ENCODE measurements at places on chromosomes 7 and 10.

- DNase-seq, result no peak
These were observed 11.0 kb downstream of the DLG5 start for GRCh38 chr10:77915319-77916105.

GRCh38 chr7:108492742-108493141, 33.2 kb downstream of the PNPLA8 start:
- no peak for DNase-seq

- peak; percentile 20 for DNase-seq
These were observed 19.4 kb downstream of the SPOCK2 start for GRCh38 chr10:72068901-72069446.

- DNase-seq, result no peak
These were observed 194.9 kb upstream of the MGMT start for GRCh38 chr10:129272176-129272575.

DNA sequence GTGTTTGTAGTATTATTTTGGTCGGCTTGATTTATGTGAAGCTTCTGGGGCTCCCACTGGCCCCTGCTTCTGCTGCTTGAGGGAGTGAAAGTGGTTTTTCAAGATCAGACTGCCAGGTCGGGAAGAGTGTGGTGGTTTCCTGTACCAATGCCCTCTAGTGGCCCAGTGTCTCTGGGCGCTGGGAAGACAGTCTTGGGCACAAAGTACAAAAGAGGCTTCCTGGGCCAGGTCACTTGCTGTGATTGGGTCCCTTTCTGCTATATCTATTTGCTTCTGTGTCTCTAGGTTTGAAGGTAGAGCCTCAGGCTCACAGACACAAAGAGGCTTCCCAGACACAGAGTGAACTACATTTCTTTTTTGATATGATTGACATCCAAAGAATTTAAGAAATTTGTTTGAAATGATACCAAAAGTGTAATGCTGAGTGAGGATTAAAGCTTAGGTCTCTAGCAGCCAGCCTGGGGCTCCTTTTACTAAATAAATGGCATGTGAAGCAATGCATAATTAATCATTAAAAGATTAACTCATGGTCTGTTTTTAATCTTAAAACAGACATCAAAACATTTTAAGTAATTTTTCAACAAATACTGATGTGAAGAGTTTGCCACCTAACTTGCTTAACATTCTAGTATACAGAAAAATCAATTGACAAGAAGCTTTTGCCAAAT, 36.3 kb downstream of the ABCB1 start:
- DNase-seq, result no peak

GRCh38 chr10:70679498-70679897, 7.2 kb downstream of the ADAMTS14 start:
- DNase-seq, result no peak

GRCh38 chr7:113207931-113208330, 89.6 kb upstream of the SMIM30 start:
- DNase-seq, result no peak

DNA sequence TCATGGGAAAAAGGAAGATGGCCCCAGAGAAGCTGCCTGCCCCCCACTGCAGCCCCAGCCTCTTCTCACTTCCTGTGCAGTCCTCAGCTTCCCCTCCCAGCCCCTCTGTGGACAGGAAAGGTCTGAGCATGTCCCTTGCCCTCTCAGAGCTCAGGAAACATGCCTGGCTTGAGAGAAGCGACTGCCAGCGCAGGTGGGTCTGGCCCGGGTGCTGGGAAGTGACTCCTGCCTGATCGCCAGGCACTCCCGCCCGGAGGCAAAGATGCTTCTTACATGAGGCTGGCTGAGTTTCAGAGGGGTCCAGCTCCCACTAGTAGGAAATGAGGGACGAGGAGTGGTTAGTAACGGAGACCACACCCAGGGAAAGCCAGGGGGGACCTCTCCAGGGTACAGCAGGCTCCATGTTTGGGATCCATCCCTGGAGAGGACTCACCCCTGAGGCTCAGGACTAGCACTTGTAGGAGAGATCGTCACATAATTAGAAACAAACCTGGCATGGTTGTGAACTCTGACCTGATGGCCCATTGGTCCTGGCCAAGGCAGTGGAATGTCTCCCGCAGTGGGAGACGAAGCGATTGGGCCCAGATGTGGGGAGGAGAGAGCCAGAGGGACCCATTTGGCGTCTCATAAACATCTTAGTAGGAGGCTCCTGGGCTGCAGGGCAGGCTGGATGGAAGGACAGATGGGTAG, 12.3 kb downstream of the ELN start:
- DNase-seq, result no peak

GRCh38 chr7:98836811-98837629, 32.8 kb downstream of the TMEM130 start:
- DNase-seq, result no peak

DNA sequence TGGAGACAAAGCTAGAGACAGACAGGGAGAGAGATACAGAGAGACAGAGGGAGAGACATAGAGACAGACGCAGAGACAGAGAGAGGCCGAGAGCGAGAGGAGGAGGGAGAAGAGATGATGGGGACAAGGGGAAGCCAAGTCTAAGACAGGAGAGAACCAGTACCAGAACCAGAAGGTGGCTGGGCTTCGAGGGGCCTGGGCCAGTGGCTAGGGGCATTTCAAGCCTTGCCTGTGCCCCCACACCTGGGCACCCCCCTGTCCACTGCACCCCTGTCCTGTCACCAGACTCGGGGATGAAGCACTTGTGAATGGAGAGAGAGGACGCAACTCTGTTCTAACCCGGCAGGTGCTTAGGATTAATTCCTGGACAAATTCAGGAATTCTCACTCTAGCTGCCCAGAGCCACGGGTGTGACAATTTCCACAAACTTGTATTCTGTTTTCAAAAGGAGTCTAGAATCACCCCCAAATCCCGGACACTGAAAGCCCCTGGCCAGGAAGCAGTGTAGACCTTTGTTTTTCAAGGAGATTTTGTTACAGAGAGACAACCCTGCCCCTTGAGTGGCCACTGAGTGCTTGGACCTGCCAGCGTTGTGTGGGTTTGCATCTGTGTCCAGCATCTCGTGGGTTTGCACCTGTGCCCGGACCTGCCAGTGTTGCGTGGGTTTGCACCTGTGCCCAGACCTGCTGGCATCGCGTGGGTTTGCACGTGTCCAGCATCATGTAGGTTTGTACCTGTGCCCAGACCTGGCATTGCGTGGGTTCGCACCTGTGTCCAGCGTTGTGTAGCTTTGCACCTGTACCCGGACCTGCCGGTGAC, 157.3 kb downstream of the WDR37 start:
- no peak for DNase-seq

GRCh38 chr10:44240584-44241205, 144.2 kb downstream of the CXCL12 start:
- no peak for DNase-seq

DNA sequence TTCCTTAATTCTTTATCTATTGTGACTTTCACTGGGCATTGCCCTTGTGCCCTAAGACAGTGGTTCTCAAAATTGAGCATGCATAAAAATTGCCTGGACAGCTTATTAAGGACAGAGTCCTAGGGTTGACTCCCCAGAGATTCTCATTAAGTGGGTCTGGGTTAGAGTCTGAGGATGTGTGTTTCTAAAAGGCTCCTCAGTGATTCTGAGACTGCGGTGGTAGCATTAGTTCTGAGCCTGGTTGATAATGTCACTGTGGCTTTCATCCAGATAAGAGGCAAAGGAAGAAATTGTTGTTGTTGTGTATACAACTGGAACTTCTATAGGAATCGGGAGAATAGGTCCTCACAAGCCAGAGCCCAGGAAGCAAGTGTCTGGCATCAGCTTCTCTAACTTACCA, 1.3 kb downstream of the IFIT2 start:
- no peak for DNase-seq

- DNase-seq, result no peak
These were observed 13.9 kb downstream of the LSMEM1 start for GRCh38 chr7:112494656-112495055.

GRCh38 chr7:157412491-157413180, 75.8 kb downstream of the DNAJB6 start:
- no peak for DNase-seq

DNA sequence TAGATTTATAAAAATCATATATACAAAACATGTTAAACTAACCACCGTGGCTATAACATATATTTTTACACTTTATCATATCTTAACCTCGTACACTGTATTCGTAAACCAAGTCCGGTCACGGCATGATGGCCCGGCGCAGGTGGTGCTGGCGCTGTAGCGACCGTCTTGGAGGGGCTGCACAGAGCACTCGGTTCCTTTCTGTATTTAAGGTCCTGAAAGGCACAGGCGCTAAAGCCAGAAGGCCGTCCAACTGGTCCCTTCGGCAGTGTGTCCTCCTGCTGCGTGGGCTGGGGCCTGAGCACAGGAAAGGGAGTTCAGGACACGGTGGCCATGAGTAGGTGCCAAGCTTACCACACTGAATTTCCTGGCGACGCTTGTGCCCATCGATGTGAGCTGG, 33.8 kb downstream of the AMZ1 start:
- no peak for DNase-seq

DNA sequence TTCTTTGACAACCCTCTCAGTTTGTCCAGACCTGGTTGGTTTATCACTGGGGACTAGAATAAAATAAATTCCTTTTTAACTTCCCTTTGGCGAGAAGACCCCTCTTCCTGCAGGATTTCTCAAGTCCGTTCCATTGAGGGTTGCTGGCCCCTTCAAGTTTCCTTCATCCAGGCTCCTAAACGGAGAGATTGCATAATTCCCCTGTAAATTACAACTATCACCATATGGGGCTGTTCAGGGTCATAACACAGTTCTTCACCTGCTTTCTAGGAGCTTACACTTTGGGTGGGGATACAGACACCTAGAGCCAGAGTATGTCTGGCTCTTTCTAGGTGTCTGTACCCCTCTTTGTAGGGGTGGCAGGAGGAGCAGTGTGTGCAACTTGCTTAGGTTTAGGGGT, 3.3 kb upstream of the COPS6 start:
- DNase-seq, result no peak

- no peak for DNase-seq
These were observed 1382.0 kb upstream of the CELF2 start for GRCh38 chr10:9635691-9636090.

- no peak for DNase-seq
These were observed 63.7 kb upstream of the APBB1IP start for GRCh38 chr10:26374426-26374825.

GRCh38 chr7:71320916-71321315, 189.0 kb downstream of the GALNT17 start:
- no peak for DNase-seq

DNA sequence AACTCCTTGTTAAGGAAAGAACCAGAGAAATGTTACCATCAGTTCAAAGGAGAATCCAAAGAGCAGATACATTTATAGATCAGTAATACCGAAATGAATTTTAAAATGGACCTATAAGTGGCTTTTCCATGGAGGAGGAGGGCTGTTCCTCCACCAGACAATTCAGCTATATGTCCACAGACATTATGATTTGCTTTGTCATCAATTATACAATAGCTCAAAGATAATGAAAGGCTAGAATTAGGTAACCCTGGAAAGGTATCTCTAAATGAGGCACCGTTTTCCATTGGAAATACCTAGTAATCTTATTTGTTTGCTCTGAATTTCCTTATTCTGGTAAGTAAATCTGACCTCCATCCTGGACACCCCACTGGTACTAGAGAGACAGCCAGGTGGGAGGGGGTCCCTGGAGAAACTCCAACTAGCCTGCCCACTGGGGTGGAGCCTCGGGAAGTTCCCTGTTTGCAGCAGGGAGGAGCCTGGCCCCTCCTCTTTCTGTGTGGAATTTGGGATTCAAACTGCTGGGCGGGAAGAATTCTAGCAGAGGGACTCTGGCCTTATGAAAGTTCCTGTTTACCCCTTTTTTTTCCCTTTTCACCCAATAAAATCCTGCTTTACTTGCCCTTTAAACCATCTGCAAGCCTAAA, 218.0 kb downstream of the PHF14 start:
- no peak for DNase-seq

DNA sequence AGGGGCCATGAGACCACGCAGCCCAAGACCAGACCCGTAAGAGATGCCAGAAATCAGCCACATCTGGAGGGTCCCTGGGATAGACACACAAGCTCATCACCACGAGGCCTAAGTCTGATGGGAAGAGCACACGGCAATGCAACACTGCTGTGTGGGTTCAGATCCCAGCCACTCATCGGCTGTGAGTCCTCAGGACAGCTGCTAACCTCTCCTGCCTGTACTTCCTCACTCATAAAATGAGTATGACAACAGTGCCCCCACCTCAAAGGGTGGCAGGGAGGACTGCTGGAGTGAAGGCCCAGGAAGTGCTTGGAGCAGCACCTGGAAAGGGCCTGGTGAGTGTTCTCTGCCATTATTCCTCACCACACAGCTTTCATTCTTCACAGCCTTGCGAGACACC, 60.9 kb downstream of the MAD1L1 start:
- no peak for DNase-seq

GRCh38 chr7:94980418-94981142, 73.2 kb downstream of the PPP1R9A start:
- DNase-seq, result no peak

DNA sequence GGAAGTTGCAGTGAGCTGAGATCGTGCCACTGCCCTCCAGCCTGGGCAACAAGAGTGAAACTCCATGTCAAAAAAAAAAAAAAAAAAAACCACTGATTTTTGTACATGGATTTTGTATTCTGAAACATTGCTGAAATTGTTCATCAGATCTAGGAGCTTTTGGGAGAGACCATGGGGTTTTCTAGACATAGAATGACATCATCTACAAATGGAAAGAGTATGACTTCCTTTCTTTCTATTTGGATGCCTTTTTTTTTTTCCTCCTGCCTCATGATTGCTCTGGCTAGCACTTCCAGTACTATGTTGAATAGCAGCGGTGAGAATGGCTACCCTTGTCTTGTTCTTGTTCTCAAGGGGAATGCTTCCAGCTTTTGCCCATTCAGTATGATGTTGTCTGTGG, 89.1 kb downstream of the ANLN start:
- no peak for DNase-seq

DNA sequence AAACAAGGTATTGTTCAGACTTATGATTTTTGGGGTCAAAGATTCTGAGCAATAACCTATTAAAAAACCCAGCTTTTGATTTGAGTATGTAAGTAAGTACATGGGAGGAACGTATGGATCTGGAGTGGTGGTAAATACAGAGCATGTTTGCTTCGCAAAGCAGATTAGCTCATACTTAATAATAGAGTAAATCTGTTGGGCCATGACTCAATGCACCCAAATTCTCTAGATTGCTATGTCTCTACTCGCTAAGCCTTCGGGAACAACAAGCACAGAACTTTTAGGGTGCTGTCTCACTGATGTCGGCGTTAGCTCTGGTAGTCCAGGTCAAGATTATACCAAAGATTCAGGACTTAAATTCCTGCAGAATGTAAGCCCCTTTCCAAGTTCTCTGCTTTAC, 807 bp upstream of the MINPP1 start:
- no peak for DNase-seq

DNA sequence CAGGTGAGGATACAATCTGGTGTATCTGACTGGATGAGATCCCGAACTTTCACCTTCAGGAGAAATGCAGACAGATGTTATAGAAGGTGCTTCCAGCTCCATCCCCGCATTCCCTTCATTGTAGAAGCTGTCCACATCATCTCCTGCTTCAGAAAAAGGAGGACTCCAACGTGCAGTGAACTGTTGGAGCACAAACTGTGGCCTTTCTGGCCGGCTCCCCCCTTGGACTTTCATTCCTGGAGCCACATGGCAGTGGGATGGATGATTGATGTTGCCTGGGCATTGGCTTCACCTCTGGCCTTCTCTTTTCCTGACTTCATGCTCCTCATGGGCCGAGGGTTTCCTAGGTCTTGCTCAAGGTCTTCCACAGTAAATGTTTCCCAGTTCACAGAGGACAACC, 29.6 kb upstream of the ZNF273 start:
- no peak for DNase-seq

GRCh38 chr7:137449016-137449415, 105.5 kb upstream of the PTN start:
- no peak for DNase-seq

GRCh38 chr7:114865564-114865963, 56.3 kb upstream of the MDFIC start:
- DNase-seq, result peak; percentile 74

GRCh38 chr7:135853499-135853898, 104.9 kb upstream of the FAM180A start:
- DNase-seq, result no peak

Data from natural killer cell treated with Interleukin-12 subunit alpha and Interleukin-12 subunit beta and Interleukin-15 and Interleukin-18, amount 100 ng/mL, for 72 hours (primary cell).